Stimulated activated CD8-positive, alpha-beta memory T cell treated with anti-CD3 and anti-CD28 coated beads, Interleukin-4, amount 100 ng/mL, for 24 hours (primary cell): ENCODE measurements at places on chromosomes 3 and 15.

DNA sequence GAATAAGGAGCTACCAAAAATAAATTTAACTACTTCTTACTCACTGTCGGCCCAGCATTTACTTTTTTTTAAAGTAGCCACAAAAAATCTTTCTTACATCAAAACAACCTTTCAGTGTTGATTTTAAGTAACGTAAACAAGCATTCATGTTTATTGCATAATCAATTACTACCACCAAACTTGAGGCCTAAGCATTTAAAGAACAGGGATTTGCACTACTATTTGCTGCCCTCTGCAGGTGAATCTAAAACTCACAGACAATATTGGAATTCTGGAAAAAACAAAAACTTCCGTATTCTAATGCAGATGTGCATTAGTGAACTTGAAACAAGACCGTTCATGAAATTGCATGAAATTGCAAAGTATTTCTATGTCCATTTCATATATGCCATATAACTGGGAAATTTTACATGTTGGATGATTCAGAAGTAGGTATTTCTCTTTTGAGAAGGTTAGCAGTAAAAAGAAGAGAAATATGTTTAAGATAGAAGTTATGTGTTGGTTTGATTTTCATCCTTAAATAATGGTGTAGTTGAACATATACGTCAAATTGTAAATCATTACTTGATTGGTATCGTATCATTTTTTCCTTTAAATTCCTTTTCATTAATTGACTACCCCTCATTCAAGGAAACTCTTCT lies 55.6 kb downstream of the CGGBP1 start:
- no peak for DNase-seq

DNA sequence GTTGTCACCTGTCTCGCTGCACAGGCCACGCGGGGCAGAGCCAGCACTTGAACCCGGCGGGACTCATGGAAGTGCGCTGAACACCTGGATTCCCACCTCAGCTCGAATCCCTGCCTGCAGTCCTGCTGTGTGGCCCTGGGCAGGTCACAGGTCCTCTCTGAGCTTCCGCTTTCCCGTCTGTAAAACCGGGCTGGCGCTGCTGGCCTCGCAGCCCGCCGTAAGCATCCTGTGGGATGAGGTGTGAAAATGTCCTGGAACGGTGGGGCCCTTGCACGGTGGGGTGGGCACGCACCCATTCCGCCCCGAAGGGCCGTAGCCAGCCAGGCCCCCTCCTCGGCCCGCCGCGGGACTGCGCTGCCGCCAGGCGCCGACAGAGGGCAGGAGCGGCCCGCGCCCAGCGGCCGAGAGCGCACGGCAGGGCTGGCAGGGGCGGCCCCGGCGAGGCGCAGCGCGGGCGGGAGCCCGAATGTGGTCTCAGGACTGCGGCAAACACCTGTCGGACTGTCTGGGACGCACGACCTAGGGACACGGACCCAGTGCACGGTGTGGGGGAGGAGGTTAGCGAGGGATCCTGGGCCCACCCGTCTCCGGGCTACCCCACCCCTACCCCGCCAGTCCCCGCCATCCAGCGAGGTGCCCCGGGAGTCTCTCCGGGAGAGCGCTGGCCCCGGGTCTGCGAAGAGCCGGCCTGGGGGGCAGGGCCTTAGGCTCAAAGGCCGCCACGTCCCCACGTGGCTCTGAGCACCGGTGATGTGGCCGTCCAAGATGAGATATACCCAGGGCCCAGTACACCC lies 40.4 kb downstream of the DNAJB8 start:
- DNase-seq = peak; percentile 36

DNA sequence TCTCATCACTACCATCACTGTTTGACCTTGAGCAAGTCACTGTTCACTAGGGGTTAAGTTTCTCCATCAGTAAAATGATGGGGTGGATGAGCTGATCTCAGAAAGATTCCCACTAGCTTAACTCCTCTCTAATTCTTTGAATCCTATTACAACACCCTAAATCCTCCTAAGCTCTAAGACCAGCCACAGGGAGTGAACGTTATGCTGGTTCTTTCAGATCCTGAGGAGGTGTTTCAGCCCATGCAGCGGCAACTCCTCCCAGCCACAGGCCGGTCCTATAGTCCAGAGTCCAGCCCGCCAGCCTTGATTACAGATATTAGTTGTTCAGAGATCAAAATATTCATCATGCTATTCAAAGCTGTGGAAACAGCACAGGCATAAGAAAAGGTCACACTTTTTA lies 15.1 kb downstream of the MB21D2 start:
- no peak for DNase-seq

- no peak for DNase-seq
Observed at GRCh38 chr3:15653321-15653720, 51.8 kb downstream of the BTD start.

GRCh38 chr3:133820129-133820528 lies 14.5 kb downstream of the SRPRB start:
- DNase-seq = no peak

- no peak for DNase-seq
Observed at GRCh38 chr3:31213869-31214486, 318.7 kb upstream of the STT3B start.

DNA sequence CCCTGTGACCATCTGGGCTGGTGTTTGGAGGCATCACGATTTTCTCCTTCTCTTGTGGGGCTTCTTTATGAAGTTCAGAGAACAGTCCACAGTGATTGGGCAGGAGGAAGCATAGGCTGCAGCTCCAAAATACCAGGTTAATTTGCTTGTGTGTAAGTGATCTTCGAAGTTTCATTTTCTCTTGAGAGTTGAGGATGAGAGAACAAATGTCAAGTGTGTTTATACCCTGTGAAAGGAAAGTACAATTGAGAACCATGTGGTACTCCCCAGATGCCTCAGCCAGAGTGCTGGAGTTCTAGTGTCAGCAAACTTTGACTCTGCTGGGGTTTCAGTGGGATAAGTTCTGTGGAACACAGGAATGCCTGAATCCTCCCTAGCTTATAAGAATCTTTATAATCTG lies 357.1 kb upstream of the CFAP20DC start:
- no peak for DNase-seq

DNA sequence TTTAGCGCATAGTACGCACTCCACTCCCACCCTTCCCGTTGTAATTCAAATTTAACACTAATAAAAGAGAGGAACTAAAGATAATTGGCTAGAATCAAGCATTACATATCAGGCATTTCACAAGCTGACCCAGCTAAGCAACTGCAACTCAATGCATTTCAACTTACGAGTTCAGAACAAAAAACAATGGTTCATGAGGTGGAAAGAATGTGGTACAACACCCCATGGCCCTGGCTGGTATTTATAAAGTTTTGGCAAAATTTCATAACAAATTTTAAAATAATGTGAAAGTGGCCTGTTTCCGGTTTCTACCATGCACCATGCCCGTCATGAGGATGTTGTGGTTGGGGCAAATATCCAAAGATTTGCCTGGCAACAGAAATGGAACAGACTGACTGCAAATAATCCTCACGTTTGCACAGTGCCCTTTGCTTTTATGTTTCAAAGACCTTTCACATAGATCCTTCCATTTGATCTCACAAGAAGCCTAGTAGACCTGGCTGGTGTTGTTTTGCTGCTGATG lies 455.3 kb upstream of the NR2F2 start:
- DNase-seq = no peak

DNA sequence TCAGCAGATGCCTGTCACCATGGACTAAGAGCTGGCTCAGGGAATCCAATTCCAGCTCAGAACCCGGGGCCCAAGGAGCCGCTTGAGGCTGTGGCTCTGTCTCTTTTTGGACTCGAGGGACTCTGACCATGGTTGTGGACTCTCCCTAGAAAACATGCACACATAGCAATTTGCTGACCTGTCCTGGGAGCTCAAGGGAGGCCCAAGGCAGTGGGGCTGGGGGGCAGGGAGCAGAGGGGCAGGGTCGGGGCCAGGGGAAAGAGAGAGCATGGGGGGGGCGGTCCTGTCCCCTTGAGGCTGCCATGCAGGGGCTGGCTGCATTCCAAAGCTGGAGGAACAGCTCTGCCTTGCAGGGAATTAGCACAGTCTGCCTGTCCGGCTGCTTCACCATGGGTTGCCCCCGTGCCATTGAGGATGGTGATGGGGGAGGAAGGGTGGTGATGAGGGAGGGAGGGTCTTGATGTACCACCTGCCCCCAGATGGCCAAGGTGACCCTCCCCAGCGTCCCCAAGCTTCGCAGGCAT lies 190.1 kb downstream of the GOLGA6L6 start:
- DNase-seq = no peak

GRCh38 chr3:125611908-125612307 lies 16.6 kb upstream of the OSBPL11 start:
- DNase-seq = no peak

DNA sequence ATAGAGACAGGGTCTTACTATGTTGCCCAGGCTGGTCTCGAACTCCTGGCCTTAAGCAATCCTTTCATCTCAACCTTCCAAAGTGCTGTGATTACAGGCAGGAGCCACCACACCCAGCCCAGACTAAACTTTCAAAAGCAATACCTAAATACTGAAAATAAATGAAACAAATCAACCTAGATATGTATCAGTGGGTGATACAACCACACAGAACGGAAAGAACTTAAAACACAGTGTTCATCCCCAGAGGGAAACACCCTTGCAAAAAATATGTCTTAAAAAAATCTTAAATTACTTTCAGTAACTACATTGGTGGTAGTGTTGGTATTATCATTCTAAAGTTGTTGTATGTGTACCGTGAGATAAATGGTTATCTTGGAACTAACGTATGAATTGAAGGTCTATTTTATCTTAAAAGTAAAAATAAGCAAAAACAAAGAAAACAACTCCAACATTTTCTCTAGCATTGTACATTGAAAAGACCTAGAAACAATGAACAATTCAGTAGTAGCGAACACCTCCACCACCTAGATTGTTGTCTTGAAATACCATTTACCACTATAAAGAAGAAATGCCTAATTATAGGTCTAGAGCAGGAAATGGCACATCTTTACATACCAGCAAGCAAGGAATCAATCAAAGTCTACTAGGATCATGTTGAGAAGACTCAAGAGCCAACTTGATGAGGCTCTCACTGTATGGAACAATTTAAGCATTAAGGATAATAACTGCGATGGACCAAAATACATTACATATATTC lies 24.7 kb downstream of the SLTM start:
- DNase-seq = no peak

GRCh38 chr3:137172728-137173127 lies 214.9 kb downstream of the IL20RB start:
- no peak for DNase-seq

GRCh38 chr3:53123510-53123909 lies 6.7 kb downstream of the RFT1 start:
- no peak for DNase-seq

DNA sequence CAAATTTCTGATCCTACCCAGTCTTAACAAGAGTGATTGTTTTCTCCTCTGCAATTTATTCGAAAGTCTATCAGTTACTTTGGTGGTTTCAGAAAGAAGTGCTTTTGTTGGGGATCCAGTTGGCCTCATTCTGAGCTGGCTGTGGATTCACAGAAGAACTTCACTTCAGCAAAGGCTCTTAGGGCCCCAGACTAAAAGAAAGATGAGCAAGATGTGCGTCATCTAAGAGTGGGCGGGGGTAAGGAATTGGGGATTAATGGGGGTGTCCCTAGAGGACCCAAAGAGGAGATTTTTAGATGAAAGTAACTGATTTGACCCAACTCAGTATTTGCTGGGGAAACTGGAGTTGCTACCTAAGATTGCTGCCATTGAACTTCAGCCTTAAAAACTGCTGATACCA lies 63.9 kb upstream of the TSEN2 start:
- DNase-seq = no peak

DNA sequence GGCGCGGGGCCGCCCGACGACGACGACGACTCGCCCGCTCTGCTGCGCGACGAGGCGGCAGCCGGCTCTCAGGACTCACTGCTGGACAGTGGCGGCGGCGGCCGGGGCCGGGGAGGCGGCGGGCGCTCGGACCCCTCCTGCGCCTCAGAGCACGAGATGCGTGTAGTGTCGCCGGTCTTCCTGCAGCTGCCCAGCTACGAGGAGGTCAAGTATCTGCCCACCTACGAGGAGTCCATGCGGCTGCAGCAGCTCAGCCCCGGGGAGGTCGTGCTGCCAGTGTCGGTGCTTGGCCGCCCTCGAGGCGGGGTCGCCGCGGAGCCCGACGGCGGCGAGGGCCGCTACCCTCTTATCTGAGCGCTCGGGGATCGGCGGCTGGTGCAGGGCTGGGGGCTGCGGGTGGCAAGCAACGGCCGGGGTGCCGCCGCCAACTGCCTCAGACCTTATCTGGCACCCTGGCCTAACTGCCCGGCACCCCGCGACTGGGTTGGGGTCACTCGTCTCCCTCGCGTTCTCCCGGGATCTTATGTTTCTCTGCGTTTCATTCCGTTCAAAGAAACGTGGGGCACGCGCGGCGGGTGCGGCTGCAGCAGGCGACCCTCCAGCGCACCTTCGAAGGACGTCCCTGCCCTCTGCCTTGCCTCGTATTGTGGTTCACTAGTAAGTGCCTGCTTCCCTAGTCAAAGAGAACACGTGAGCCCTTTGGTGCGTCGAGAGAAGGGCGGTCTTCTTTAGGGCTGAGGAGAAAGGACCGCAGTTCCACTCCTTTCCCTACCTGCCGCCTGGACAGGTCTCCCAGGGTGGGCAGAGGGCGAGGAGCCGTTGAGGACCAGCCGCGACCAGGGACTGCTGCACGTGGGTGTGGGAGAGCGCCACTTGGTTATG lies 1.0 kb downstream of the C3orf80 start:
- no peak for DNase-seq

GRCh38 chr15:36831125-36831903 lies 251.9 kb downstream of the CDIN1 start:
- no peak for DNase-seq

DNA sequence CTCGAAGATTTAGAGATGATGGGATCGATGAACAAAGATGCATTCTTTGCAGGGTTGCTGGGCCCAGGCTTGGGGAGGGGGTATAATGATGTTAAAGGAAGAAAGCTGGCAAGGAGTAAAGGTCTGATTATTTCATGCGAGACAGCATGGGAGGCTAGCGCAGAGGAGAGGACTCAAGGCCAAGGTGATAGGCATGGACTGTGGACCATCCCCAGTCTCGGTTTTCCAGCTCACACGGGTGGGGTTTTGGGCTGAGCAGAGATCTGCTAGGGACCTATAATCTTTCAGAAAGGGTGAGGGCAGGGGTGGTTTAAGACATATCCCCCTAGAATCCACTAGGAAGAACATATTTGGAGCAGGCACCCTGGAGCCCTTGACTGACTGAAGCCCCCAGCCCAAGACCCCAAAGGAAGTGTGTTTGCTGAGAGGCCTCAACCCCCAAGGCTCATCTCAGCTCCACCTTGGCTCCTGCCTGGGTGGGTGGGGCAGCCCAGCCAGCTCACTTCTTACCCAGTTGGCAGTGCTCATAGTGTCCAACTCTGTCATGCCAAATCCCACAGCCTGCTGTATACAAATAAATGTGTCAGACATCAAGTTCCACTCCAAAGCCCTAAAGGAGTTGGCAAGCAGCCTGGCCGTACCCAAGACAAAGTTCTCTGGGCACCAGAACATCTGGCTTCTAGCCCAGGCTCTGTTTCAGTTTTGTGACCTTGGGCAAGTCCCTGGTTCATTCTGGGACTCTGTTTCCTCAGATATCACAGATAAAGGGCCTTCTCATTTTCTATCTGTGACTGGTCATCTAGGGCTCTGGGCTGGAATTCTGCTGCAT lies 17.9 kb downstream of the ACSBG1 start:
- no peak for DNase-seq
